A673 (cell line): ENCODE measurements at places on chromosomes 3 and 15. TPM values are rescaled to one million over a fixed set of nuclear protein-coding genes. Genes with fewer than 3 reads are reported as not detected.

The CYP8B1 gene
- total RNA-seq = not detected in 2 replicates

DNA sequence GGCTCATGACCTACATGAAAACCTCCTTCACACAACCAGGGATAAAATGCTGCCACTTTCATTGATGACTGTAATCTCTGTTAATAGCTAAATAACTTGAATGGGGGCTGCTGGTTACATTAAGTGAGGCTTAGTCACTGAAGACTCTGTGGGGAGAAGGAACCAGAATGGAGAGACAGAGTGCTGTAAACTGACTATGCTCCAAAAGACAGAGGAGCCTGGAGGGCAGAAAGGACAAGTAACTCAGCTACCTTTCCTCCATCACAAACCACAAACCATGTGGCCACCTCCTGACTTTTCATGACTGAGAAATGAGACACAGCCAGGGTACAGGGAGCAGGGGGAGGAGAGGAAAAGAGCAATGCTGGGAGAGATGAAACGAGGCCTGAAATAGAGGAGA is 97.1 kb upstream of the TRIM42 start:
- DNase-seq = no peak
- no peak overlapping the region for H3K27ac ChIP-seq
- no peaks in the 10 kb centered on the region for H3K4me1 ChIP-seq
- H3K4me3 ChIP-seq = no peak overlapping the region
- H3K27me3 ChIP-seq = no peaks in the 10 kb centered on the region

DNA sequence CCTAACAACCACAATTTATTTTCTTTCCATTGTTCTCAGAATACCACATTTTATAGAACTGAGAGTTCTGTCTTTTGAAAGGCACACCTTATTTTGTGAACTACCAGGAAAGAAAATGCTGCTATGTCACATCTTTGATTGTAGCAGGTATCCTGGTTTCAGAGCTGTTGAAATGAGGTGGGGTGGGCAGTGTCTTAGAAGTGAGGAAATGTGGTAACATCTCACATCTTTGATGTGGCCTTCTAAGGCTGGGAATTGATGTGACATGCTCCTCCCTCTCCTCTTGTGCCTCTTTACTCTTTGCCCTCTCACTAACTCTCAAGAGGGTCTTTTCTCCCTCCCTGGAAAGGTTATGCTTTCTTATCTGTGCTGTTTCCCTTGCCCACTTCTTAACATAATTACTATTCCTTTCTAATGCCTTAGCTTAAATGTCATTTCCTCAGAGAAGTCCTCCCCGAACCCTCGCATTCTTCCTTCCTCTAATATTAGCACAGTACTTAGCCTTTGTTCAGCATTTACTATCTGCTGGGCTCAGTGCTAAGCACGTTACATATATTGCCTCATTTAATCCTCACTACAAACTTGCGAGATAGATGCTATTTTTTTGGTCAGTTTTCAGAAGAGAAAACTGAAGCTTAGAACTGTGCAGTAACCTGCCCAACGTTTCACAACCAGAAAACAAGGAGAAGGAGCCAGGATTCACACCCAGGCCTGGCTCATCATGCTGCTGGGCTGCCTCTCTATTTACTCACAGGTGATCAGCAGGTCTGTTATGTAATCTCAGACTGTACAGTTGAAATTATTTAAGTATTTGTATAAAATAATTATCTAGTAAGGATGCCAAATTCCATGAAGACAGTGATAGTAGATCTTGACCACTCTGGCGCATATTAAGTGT is 24.0 kb upstream of the SPTSSB start:
- no peaks in the 10 kb centered on the region for H3K36me3 ChIP-seq
- no peak overlapping the region for H3K4me3 ChIP-seq

- peak overlapping the region; percentile 0 for H3K27ac ChIP-seq
- H3K36me3 ChIP-seq = peaks cover 8% of the 10 kb centered on the region
- H3K4me3 ChIP-seq = no peak overlapping the region
- H3K27me3 ChIP-seq = no peaks in the 10 kb centered on the region
Observed at GRCh38 chr3:125231895-125232294, 19.3 kb upstream of the SLC12A8 start.

The DNASE1L3 gene
- not detected in 2 replicates for total RNA-seq

The FBLN2 gene
- total RNA-seq = 0.71 and 1.3 TPM in 2 replicates

DNA sequence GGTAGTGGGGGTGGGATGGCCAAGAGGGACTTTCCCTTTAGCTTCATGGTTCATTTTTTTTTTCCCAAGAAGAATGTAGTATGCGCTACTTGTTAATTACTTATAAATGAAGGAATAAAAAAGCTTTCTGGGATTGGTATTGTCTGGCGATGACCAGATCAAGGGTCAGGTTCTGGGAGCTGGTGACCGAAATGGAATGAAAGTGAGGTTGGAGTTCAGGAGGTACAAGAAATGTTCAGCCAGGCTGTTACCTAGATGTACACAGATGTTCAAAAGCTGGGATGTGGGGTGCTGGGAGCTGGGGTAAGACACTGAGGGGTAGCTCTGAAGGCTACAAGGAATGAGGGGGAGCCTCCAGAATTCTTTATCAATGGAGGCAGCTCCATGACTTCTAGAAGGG is 17.1 kb upstream of the U2SURP start:
- DNase-seq = no peak
- H3K27ac ChIP-seq = no peak overlapping the region
- no peaks in the 10 kb centered on the region for H3K27me3 ChIP-seq

DNA sequence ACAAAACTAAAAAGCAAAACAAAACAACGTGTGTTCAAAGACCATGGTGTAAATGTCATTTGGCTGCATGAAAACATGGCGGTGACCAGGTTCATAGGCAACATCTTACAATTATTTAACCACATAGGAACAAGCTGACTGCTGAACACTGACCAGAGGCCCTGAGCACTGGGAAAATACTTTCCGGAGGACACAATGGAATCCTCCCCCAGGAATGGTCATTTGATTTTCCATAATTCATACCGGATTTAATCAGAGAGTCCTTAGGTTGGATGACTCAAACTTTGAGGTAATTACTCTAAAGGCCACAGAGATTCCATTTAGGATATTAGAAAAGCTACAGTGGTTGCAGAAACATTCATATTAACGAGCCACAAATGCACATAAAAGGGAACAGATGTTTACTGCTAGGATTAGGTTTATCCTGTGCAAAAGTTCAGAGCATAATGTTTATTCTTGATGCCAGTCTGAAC is 254.7 kb downstream of the NR1D2 start:
- no peaks in the 10 kb centered on the region for H3K4me1 ChIP-seq
- no peak overlapping the region for H3K27ac ChIP-seq
- H3K36me3 ChIP-seq = no peaks in the 10 kb centered on the region
- DNase-seq = no peak
- H3K27me3 ChIP-seq = no peaks in the 10 kb centered on the region

GRCh38 chr3:70177881-70178645 is 134.4 kb downstream of the MDFIC2 start:
- no peak for DNase-seq
- no peaks in the 10 kb centered on the region for H3K36me3 ChIP-seq
- peaks cover 4% of the 10 kb centered on the region for H3K27me3 ChIP-seq
- no peak overlapping the region for H3K4me3 ChIP-seq
- H3K27ac ChIP-seq = no peak overlapping the region
- no peaks in the 10 kb centered on the region for H3K4me1 ChIP-seq

DNA sequence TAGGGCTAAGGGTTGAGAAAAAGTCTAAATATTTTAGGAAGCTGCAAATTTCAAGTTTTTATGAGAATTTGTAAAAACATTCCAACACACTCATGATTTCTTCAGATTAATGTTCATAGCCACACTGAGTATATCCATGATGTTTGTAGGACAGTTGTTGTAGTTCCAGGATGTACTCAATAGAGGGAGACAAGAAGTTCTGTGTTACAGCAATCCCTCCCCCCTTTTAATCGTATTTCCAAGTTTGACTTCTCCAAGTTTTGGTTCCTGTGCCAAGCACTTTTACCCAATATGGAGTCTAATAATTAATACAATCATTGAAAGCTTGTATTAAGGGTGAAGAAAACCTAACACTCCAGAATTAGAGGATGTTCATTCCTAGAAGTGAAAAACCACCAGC is 143.4 kb downstream of the FEZF2 start:
- DNase-seq = peak; percentile 12
- no peaks in the 10 kb centered on the region for H3K36me3 ChIP-seq
- no peak overlapping the region for H3K4me3 ChIP-seq
- H3K4me1 ChIP-seq = no peaks in the 10 kb centered on the region

- H3K27me3 ChIP-seq = no peaks in the 10 kb centered on the region
- no peak overlapping the region for H3K27ac ChIP-seq
- H3K36me3 ChIP-seq = no peaks in the 10 kb centered on the region
Observed at GRCh38 chr15:63922261-63922904, 88.6 kb upstream of the HERC1 start.

DNA sequence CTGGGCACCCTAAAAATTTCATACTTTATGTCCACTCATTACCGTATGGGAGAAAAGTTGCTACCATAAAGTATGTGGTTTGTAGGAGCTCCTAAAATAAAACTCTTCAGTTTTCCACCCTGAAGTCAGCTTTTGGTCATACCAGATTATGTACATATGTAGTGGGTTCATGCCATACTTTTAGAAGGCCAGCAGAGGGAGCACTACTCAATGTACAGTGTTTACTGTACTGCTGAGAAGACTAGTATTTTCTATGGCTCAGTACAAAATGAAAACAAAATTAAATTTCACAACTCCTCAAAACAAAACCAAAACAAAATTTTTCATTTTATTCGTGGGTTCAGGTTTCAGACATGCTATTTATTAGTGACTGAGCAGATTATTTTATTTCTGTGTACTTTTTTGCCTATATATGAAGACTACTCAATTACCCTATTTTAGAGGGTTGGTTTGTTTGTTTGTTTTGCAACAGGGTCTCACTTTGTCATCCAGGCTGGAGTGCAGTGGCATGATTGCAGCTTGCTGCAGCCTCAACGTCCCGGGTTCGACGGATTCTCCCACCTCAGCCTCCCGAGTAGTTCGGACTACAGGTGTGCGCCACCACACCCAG is 24.3 kb downstream of the NXPE3 start:
- H3K36me3 ChIP-seq = peaks cover 17% of the 10 kb centered on the region
- no peak overlapping the region for H3K4me3 ChIP-seq
- H3K4me1 ChIP-seq = no peaks in the 10 kb centered on the region
- DNase-seq = peak; percentile 84
- no peaks in the 10 kb centered on the region for H3K27me3 ChIP-seq

The GOLGA6D gene
- total RNA-seq = 0.13 TPM in 1 of 2 replicates, not detected in the other

DNA sequence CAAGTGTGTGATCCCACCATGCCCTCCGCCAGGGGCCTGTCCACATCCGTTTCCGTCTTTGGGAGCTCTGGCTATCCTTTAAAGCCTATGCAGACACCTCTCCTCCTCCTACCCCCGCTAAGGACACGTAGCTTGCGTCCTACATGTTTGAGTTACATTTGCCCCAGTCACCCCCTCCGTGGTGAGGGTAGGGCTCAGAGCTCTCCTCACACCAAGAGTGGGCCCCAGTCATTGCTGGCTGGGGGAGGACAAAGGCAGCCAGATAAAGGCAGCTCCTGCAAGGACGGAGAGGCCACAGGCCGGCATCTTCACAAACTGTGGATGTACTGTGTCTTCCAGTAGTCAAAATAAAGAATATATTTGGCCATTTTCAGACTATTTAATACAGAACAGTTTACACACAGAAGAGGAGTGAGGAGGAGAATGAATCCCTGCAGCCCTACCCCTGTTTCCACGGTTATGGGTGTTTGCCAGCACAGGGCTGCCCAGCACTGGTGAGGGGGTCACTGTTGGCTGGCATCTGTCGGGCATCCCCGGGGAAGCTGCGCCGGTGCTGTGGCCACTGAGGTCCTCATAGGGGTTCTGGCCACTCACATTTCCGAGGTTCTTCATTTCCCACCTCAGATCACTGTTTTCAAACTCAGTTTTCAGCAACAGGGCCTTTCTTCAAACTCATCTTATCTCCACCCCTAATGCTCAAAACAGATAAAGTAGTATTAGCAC is 118.7 kb downstream of the CHRNA7 start:
- H3K36me3 ChIP-seq = no peaks in the 10 kb centered on the region
- H3K27ac ChIP-seq = no peak overlapping the region
- H3K4me3 ChIP-seq = no peak overlapping the region
- no peaks in the 10 kb centered on the region for H3K4me1 ChIP-seq
- peaks cover 6% of the 10 kb centered on the region for H3K27me3 ChIP-seq
- no peak for DNase-seq

The BMF gene
- total RNA-seq = 18.5 and 29.9 TPM in 2 replicates

GRCh38 chr3:19229086-19229485 is 80.8 kb downstream of the KCNH8 start:
- no peak overlapping the region for H3K27ac ChIP-seq
- H3K4me3 ChIP-seq = no peak overlapping the region
- H3K36me3 ChIP-seq = no peaks in the 10 kb centered on the region
- no peaks in the 10 kb centered on the region for H3K27me3 ChIP-seq
- H3K4me1 ChIP-seq = no peaks in the 10 kb centered on the region
